Thoracic aorta (tissue), 2 donors: ENCODE measurements at places on chromosomes 4 and X.

- DNase-seq, result no peak
These were observed 60.6 kb downstream of the CHRDL1 start for GRCh38 chrX:110734894-110735541.

DNA sequence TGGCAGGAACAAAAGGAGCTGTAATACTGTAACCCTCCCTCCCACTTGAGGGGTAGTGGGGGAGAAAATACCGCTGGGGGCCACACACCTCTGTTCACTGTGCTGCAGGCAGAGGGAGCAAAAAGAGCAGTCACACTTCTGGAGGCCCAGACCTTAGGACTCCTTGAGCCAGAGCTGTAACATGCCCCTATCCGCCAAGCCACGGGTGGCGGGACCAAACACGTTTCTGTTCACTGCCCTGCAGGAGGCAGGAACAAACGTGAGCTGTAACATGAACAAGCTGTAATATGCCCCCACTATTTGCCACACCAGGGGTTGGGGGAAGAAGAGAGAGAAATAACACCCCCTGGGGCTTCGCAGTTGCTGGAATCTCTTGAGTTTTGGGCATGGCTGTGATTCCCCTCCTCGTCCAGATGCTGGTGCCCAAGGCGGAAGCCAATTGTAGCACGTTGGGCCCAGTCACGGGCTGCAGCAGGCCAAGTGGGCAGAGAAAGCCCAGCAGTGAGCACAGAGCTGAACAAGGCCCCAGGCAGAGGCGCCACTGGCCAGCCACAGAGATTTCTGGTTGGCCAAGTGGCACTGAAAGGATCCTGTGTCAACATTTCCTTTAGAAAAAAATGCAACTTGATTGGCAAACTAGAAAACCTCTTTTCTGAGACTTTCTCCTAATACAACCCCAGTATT, 509.7 kb downstream of the INPP4B start:
- no peak for DNase-seq

- DNase-seq, result no peak
These were observed 28.3 kb downstream of the CHRNA9 start for GRCh38 chr4:40363382-40363920.

DNA sequence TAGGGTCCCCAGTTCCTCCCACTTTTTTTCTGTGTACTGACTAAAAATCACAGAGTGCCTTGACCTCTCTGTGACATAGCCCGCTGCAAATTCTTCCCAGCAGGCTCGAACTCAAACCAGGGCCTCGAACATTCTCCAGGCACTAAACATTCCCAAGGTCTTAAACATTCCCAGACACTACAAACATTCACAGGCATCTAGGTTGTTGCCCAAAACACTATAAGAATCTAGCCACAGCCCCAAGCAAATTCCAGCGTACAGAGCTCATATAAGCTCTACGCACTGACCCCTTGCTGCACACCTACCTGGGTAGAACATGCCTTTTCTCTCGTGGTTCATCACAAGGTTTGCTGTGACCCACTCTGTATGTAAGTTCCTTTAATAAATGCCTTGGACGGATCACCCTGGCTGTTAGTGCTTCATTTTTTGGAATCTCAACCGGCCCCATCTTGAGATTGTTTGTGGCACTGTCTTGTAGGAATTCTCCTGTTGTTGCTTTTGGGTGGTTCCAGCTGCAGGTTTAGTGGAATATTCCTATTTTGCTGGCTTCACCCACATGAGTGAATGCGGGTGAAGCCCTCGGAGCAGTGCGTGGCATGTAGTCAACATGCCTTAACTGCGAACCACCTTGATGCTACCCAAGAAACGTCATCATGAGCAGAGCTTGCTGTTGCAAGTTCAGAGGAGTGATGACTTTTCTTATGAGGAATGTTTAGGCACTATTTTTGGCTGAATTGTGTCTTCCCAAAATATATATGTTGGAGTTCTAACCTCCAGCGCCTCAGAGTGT, 230.0 kb downstream of the HS3ST1 start:
- DNase-seq, result no peak

DNA sequence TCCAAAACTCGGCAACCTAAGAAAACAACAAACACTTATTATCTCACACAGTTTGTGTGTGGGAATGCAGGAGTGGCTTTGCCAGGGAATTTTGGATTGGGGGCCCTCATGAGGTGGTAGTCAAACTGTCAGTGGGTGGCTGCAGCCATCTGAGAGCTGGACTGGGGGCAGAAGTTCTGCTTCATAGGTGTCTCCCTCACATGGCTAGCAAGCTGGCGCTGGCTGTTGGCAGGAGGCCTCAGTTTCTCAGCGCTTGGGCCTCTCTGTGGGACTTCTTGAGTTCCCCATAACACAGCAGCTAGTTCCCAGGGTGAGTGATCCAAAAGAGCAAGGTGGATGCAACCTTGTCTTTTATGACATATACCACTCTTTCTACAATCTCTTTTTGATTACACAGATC, 26.0 kb upstream of the RASL11B start:
- no peak for DNase-seq

DNA sequence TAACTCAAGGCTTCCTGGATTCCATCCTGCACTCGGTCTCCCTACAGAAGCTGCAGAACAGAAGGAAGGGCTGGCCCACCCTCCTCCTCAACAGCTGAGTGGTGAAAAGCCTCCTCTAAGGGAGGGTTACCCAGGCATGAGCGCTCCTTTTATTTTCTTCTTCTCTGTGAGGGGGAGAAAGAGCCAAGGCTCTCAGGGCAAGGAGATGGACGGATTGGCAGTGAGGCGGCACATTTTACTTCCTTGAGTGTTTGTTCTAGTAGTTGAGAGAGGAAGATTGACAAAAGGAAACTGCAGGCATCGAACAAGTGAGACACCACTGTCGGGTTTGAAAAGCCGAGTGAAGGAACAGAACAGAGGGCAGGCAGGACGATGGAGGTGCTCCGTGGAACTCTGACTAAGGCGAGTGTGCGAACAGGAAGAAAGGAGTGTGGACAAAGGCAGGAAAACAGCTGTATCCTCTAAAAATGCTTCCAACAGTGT, 38.4 kb upstream of the STS start:
- no peak for DNase-seq

GRCh38 chrX:136822337-136823095, 41.8 kb upstream of the ARHGEF6 start:
- DNase-seq, result no peak

- no peak for DNase-seq
These were observed 924 bp upstream of the ENAM start for GRCh38 chr4:70627620-70628019.

DNA sequence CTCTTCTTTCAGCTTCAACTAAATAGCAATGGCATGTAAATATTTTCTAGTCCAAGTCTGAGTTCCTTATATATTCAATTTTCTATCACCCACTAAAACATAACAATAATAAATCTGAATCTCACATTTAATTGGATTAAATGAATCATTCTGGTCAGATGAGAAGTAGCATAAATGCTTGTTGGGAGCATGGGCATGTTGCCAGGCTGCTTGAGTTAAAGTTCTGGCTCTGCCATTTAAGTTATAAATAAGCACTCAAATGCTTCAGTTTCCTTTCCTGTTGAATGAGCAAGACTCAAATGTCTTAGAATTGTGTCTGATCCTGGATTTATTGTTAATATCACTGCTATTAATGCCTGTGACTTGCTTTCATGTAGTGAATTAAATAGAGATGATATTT, 496.3 kb downstream of the STPG2 start:
- no peak for DNase-seq

- no peak for DNase-seq
These were observed 66.3 kb downstream of the C4orf46 start for GRCh38 chr4:158605393-158605792.

- DNase-seq, result no peak
These were observed 8.1 kb upstream of the DCTD start for GRCh38 chr4:182925298-182925757.

GRCh38 chr4:22595684-22596083, 79.8 kb upstream of the ADGRA3 start:
- DNase-seq, result no peak

DNA sequence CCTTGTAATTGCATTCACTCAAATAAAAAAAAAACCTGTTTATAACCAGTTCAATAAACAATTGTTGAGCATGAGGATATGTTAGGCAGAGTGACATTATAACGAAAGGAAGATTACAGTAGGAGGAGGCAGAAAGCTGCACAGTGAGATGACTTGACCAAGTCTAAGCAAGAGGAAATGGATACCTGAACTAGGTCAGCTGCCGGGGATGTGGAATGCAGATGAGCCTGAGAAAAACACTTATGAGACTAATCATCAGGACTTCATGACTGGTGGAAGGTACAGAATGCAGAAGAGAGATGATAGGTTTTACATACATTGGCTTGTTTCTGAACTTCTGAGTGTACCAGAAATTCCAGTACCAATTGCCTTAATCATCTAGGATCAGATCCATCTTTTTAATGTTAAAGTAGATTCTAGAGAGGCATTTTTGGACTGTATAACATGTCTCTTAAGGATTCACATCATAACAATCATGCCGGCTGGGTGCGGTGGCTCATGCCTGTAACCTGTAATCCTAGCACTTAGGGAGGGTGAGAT, 208.1 kb upstream of the PPP3CA start:
- no peak for DNase-seq

DNA sequence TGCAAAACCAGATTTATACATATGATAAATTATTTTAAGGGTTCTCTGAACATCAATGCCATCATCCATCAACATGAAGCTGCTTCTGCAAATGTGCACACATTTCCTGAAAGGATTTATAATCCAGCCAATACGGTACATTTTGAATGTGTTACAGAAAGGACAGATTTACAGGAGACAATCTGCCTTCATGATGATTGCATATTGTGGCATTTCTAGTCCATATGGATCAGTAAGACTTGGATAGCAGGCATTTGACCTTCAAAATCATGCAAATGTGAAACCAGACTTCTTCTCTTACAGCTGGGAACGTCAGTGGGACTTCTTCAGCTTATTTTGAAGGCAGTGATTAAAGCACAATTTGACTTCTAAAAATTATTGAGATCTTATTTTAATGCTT, 217.3 kb upstream of the GK2 start:
- DNase-seq, result no peak

DNA sequence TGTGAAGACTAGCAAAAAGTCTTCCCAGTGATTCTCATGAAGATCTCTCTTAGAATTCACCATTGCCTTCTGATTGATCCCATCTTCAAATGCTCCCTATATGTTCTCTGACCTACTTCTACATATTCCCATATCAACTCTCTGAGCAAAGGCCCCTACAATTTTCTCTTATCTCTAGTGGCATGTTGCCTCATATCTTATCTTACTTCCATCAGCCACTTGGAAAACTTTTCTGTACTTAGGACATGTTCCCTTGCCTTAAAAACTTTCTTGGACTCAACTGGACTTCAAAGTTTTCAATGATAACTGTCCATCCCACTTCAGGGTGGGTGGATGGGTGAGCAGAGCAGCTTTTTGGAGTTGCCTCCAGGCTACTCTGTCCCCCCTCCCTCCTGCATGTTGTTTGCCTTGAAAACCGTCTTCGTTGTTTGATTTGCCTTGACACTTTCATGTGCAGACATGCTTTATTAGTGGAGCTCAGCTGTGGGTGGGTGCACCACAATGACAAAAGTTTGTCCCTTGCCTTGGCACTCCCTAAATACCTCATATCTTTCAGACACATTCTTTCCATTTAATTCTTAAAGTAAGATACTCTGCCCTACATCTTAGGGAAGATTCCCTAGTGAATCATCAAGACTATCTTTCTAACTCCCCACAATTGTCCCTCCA, 18.3 kb upstream of the USP27X start:
- DNase-seq, result no peak

- DNase-seq, result no peak
These were observed 189.8 kb upstream of the GALNT7 start for GRCh38 chr4:172978848-172979247.

- DNase-seq, result no peak
These were observed 36.1 kb upstream of the TLR2 start for GRCh38 chr4:153647975-153648374.

GRCh38 chr4:2470791-2471190, 1.9 kb downstream of the RNF4 start:
- DNase-seq, result no peak

DNA sequence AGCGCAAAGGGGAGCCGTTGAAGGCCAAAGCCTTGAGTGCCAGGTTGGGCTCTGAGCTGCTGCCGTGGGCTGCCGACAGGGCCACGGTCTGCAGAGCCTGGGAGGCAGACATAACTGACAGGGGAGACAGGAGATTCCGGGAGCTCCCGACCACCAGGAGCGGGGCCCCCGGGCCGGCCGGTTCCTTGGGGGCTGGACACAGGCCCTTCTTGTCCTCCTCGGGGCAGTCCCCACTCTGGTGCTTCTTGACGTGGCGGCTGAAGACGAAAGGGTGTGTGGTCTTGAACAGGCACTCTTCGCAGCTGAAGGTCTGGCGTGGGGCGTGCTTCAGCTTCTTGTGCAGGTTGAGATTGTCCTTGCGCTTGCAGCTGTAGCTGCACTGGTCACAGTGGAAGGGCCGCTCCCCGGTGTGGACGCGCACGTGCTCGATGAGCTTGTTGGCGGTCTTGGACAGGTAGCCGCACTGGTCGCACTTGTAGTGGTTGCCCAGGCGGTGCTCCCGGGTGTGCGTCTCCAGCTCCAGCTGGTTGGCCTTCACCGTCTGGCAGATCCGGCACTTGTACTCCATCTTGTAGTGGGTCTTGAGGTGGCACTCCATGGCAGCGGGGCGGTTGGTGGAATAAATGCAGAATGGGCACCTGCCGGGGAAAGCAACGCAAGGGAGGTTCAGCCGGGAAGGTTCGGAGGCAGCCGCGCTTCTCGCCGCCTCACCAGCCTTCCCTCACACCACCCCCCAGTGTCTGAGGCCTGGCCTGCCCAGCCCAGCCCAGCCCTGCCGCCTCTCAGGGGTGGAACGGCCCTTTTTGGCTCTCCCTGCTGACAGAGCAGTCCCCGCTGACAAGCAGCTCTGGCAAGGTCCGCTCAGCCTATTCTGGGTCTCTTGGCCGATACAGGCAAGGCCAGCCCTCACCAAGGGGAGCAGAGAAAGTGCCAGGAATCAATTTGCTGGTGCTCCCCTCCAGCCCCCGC, 81.3 kb downstream of the C4orf51 start:
- DNase-seq, result no peak

GRCh38 chr4:161428180-161428965, 735.4 kb downstream of the FSTL5 start:
- DNase-seq, result no peak
